ENCODE measurements at places on chromosomes 4 and X.

DNA sequence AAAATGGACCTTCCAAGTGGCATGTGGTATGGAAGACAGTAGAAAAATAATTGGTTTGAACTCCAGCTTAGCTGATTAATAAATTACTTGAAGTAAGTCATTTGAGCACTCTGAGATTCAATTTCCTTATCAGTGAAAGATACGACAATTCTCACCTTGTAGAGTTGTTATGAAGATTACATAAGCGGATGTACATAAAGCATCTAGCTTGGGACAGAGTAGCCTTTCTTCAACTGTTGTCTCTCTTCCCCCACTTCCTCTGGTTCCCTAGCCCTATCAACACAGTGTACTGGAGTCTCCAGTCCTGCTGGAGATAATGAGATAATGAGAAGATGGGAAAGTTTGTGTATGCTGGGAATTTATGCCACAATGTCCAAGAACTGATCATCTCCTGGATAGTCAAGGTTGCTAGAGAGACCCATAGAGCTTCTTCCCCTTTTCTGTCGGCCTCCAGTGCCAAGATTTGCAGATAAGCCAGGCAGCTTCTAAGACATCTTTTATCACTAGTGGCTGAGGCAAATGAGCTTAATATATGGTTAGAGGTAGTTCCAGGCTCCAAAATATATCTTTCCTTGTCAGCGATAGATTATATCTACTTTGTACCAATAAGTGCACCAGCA, 33.9 kb downstream of the VSIG4 start:
- no peak for DNase-seq

GRCh38 chr4:119471259-119471658, 149.3 kb upstream of the FABP2 start:
- DNase-seq = no peak

DNA sequence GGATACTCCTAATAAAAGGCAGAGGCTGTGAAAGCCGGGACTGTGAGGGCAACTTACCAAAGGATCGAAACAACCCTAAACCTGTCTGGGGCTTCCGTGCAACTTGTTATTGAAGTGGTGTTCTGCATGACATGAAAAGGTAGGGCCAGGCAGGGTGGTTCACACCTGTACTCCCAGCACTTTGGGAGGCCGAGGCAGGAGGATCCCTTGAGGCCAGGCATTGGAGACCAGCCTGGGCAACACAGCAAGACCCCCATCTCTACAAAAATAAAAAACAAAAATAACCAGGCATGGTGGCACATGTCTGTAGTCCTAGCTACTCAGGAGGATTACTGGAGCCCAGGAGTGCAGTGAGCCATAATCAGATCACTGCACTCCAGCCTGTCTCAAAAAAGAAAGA, 12.3 kb downstream of the CASP3 start:
- DNase-seq = no peak

GRCh38 chr4:3305610-3306371, 13.0 kb downstream of the RGS12 start:
- DNase-seq = no peak

GRCh38 chr4:25860586-25861279, 2.1 kb downstream of the SEL1L3 start:
- no peak for DNase-seq

DNA sequence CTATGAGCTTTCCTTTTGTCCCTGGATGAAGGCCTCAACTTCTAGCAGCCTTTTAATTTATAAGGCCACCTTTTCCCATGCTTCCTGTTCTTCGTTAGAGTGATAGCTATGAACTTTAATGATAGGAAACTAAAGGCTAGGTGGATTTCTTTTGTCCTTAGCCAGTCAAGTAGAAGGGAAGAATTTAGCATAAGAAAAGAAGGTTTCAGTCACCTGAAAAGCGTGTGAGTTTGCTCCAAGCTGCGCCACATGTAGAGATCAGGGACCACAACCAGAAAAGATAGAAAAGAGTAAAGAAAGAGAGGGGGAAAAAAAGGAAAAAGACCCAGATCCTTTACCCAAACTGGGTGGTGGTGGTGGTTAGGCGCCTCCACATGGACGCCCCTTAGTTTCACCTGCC, 28.6 kb downstream of the LUZP4 start:
- DNase-seq = no peak

GRCh38 chr4:148023512-148024181, 291.8 kb downstream of the ARHGAP10 start:
- DNase-seq = no peak

DNA sequence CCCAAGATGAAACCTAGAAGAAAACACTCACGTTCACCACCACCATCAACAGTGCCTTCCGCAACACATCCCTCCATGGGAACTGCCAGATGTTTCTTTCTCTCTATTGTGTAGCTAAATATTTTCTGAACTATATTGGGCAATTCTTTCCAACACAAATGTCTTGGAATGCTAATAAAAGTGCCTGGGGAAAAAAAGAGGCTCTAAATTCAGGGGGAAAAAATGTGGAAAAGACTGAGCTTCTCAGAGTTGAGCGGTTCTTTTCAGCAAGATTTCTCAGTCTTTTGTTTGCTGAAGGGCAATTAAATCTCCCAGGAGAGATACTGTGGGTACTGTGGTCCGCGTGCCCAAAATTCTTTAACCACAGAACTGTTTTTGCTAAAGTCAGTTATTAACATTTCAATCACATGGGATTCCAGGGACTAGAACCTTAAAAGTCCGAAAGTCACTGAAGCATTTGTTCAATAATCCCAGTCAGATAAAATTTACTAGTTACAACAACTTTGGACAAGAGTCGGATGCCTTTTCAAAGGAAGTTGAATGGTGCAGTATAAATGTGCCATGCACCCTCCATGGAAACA, 51.9 kb upstream of the DHRSX start:
- peak; percentile 52 for DNase-seq

GRCh38 chr4:153000076-153000420, 63.9 kb downstream of the FHDC1 start:
- no peak for DNase-seq

- DNase-seq = no peak
Observed at GRCh38 chrX:46704767-46705386, 54.0 kb downstream of the SLC9A7 start.

DNA sequence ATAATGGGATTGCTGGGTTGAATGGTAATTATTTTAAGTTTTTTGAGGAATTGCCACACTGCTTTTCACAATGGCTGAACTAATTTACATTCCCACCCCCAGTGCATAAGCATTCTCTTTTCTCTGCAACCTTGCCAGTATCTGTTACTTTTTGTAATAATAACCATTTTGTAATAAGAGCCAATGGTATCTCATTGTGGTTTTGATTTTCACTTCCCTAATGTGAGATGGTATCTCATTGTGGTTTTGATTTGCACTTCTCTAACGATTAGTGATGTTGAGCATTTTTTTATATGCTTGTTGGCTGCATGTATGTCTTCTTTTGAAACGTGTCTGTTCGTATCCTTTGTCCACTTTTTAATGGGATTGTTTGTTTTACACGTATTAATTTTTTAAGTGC, 213.1 kb upstream of the HDX start:
- DNase-seq = no peak

- DNase-seq = no peak
Observed at GRCh38 chr4:19301527-19301926, 950.2 kb upstream of the SLIT2 start.

DNA sequence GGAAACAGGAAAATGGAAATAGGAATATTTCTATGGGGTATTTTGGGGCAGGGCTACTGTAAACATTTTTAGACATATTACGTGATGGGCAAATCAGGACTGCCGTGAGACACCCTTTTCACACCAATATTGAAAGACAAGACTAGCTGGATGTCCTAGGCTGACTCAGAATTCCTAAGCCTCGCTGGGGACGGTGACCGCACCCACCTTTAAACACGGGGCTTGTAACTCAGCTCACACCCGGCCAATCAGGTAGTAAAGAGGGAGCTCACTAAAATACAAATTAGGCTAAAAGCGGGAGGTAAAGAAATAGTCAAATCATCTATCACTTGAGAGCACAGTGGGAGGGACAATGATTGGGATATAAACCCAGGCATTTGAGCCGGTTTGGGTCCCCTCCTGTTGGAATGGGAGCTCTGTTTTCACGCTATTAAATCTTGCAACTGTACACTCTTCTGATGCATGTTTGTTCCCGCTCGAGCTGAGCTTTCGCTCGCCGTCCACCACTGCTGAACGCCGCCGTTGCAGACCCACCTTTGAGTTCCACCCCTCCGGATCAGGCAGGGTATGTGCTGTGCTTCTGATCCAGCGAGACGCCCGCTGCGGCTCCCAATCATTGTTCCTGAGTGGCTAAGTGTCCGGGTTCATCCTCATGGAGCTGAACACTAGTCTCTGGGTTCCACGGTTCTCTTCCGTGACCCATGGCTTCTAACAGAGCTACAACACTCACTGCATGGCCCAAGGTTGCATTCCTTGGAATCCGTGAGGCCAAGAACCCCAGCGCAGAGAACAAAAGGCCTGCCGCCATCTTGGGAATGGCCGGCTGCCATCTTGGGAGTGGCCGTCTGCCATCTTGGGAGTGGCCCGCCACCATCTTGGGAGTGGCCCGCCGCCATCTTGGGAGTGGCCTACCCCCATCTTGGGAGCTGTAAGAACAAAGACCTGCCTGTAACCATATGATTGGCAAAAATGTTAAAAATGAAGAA, 152.6 kb downstream of the CRLF2 start:
- no peak for DNase-seq

- no peak for DNase-seq
Observed at GRCh38 chr4:28508636-28509035, 1648.0 kb downstream of the STIM2 start.

GRCh38 chrX:41388543-41388942, 54.6 kb downstream of the DDX3X start:
- no peak for DNase-seq

DNA sequence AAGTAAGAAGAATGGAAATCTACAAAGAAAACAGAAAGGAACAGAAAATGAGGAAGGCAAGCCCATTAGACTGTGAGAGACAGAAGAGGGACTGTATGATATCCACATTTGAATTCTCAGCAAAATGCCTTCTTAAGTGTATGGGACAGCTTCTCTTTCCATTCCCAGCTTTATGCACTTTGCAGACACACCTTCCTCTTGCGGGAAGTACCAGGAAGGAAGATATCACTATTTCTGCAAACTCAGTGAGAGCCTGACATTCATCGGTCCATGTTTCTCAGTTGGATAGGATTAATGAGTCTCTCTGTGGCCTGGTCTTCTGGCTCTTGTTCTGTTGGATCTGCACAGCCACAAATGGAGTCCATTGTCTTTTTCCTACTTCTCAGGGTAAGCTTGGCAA, 31.6 kb upstream of the DHX15 start:
- no peak for DNase-seq

- DNase-seq = no peak
Observed at GRCh38 chr4:25180524-25181131, 20.4 kb upstream of the SEPSECS start.

DNA sequence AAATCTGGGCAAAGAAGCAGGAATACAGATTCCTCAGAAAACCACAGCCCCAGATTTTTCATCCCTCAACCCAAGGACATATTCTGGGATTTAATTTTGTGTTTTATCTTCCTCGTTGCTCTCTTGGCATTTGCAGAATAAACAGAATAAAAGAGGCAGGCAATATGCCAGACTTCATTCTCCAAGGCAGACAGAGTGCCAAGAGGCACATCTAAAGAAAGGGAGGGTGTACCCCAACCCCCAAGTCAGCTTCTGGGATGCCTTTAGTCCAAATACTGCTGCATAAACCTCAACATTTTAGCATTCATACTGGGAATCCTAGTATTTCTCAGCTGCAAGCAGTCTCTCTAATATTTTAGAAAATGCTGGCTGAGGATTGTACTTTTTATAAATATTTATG, 629.2 kb downstream of the KLHL13 start:
- DNase-seq = no peak

DNA sequence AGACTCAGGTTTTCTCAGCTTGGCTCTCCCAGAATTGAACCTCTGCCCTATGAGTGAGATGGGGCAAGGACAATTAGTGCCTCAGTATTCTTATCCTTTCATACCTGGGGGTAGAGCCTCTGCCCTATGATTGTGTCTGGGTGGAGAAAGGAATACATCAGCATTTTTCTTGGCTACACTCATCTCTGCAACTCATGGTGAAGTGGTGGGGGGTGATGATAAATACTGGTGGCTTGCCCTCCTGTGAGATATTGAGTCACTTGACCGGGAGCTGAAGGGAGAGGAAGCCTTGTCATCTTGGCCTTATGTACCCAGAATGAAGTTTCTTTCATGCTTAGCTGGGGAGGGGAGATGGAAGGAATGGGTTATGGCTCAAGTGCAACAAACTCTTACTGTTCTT, 71.3 kb upstream of the ENOX2 start:
- DNase-seq = no peak

DNA sequence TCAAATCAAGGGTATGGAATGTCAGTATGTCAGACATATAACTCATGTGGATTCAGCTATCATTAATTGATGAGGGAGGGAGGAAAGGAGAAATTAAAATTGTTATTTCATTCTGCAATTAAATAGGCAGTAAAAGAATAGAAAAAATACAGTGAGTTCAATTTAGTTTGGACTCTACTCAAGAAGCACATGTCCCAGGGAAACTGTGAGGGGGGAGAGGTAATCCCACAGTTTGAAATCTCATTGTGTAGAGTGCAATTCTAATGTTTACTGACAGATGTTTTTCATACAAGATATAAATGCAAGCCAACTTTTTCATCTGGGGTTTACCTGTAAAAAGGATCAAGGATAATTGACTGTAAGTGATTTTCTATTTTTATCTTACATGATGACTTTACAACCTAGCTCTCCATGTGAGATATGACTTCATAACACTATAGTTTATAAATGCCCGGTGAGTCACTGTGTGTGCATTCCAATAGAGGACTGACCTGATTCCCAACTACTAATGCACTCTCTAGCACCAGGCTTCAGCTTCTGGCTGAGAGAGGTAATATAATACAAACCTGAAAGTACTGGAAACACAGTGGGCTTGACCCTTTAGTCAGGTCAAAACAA, 35.2 kb upstream of the SCD5 start:
- DNase-seq = no peak

DNA sequence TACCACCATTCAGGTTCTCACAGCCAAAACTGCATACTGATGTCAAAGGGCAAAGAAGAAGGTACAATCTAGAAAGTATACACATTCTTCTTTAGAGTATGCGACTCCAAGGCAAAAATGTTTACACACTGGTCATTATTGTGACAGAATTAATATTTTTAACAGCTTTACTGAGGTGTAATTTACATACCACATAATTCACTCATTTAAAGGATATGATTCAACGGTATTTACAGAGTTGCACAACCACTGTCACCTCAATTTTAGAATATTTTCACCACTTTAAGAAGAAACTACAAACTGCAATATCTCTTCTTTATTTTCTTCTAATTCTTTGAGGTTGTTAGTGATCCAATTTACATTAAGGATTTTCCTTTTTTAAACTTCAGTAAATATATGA, 325.4 kb upstream of the SMIM31 start:
- no peak for DNase-seq

DNA sequence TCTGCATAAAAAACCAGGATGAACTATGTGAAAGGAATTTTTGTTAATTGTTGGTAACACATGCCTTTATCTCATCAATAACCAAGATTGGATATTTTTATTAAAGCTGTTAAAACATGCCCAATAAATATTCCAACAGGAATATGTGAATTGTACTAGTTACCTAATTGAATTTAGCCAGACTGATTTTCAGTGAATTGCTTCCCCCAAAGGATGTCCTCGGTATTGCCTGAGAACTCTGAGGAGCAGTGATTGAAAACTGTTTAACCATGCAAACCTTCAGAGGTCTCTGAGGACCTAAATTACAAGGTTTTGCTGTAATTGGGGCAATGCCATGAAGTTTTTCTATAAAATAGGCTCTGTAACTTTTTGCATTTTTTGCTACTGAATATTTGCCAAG, 66.6 kb downstream of the BLTP1 start:
- DNase-seq = no peak

- no peak for DNase-seq
Observed at GRCh38 chr4:41454423-41454822, 83.5 kb upstream of the LIMCH1 start.

- DNase-seq = no peak
Observed at GRCh38 chr4:139617702-139618490, 47.7 kb upstream of the MGST2 start.
